NCI-H146 (cell line): ENCODE measurements at places on chromosomes 16 and 17.
A peak's percentile ranks its signal among the peaks of the same experiment; 100 is the strongest.

DNA sequence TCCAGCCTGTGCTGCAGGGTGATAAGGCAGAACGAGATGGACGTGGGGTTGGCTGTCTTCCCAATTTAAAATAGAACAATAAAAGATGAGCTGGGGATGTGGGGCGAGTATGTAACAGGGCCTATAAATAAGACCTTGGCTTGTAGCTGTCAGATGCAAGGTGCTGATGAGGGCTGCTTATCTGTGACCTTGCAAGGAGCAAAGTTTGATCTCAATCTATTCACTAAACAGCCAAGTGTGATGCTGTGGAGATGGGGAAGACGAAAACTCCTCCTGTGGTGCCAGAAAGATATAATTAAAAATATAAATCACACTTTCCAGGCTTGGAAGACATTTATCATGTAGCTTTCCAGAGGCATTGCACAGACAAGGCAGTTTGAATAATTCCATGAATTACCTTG is 26.7 kb upstream of the TEX2 start:
- DNase-seq = no peak

DNA sequence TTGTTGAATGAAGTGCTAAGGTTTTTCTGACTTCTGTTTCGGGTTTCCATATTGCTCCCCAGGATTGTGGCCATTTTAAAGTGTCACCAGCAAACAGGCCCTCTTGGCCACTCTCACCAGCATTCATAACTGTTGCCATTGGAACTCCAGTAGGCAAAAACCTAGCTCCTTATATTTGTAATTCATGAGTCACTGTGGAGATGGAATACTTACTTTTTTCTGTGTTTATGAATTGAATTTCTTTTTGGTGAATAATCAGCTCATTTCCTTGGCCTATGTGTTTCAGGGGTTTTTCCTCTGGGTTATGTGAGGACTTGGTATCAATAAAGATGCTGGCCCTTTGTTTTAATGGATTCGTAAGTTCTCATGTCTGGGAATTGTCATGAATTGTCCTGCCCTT is 255.1 kb downstream of the SNX29 start:
- no peak for DNase-seq

DNA sequence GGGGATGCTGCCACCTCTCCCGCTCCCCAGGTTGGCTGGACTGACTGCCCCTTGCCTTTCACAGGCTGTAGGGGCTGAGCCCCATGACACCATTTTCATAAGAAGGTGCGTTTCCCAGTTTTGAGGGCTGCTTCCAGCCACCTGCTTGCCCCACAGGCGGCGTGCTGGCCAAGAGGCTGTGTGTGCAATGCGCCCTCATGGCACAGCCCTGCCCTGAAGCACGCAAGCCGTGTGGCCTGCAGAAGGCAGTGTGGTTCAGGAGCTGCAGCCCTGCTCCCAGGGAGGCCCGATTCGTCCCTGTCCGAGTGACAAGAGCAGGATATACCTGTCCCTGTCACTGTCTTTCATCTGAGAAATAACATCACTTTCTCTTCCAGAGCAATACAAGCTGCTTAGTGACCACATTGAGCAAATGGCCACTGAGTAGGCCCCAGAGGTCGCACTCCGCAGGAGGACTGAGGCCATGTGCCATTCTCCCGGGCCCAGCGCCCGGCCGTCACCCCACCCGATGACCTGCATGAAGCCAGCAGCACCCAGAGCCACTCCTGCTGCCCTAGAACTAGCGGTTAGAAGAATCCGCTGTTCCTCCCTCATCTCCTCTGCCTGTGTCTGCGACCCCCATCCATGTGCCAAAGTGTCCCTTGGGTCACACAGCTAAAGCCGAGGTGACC is 24.2 kb downstream of the CIBAR2 start:
- DNase-seq = no peak

GRCh38 chr17:27408891-27409290 is 47.4 kb upstream of the KSR1 start:
- DNase-seq = no peak

- no peak for DNase-seq
Measured at GRCh38 chr16:80171199-80171598, 369.6 kb upstream of the DYNLRB2 start.

- peak; percentile 82 for DNase-seq
Measured at GRCh38 chr17:81328978-81329926, 34.1 kb upstream of the SLC38A10 start.

GRCh38 chr17:68302666-68303065 is 11.4 kb downstream of the ARSG start:
- DNase-seq = peak; percentile 40

DNA sequence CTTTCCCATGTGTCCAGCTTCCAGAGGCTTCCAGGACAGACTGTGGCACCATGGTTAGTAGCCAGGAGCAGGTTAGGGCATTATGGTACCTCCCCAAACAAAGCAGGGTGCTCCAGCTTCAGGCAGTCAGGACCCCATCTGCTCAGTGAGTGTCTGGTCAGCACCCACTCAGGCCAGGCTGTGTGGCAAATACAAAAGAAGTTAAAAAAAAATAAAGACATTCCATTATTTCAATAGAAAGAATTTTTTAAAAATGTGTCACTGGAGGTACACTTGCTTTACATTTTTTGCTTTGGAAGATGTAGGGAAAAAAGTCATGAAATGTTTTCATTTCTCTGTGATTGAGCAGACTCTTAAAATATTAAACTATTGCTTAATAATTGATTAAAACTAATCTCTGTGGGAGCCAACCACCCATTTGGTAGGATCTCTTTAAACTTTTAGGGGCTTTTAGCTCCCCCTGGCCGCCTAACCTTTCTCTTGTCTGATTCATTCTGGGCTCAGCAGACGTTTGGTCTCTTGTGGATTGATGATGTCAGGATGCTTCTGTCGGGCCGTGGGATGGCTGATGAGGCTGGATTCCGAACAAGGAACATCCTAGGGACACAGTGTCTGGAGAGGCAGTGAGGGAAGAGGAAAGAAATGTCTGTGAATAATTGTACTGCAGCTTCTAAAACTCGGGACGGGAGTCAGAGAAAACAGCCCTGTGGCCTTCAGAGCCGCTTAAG is 28.4 kb upstream of the NPTX1 start:
- no peak for DNase-seq

GRCh38 chr17:1997927-1998742 is 27.0 kb downstream of the RTN4RL1 start:
- peak; percentile 82 for DNase-seq

- no peak for DNase-seq
Measured at GRCh38 chr17:50102164-50102991, 7.2 kb downstream of the PDK2 start.

DNA sequence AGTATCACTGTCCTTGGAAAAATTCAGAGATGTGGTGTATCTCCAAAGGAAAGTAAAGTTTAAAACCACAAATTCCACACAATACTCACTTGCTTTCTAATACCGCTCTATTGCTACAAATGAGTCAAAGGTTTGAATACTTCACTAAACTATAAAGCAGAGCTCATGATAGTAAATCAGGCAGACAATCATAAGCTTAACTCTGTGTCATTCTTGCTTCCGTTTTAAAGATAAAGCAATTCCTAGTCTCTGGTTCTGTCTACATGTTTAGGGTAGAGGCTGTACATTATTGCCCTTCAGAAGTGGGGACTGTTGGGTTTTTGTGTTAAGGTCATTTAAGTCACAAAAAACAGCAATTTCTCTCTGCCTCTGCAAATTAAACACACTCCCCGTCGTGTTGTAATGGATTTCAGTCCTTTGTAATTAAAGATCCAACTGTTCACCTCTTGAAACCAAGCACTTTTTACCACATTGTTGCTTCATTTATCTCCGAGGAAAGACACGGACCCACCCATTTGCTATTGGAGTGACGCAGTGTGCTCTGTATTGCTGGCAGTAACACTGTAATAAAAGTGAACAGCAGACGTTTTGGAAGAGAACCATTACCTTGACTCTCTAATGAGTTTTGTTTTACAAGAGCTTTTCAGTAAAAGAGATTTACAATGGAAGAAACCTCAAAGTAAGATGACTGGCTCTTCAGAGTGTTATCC is 83.1 kb upstream of the CNTNAP4 start:
- DNase-seq = peak; percentile 78

GRCh38 chr17:60165223-60165622 is 15.4 kb downstream of the CA4 start:
- no peak for DNase-seq

- DNase-seq = no peak
Measured at GRCh38 chr16:89966756-89967155, 18.2 kb downstream of the DEF8 start.

DNA sequence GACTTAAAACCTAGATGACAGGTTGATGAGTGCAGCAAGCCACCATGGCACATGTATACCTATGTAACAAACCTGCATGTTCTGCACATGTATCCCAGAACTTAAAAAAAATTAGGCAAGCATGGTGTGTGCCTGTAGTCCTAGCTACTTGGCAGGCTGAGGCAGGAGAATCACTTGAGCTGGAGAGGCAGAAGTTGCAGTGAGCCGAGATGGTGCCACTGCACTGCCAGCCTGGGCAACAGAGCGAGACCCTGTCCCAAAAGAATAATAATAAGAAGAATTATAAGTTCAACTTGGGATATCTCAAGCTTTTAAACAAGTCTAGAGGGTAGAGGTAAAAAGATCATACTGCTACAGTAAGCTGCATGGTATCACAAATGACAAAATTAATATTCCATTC is 9.8 kb downstream of the CDC6 start:
- DNase-seq = no peak

- DNase-seq = no peak
Measured at GRCh38 chr17:79984877-79985276, 50.8 kb downstream of the TBC1D16 start.

GRCh38 chr16:10126686-10127085 is 55.5 kb downstream of the GRIN2A start:
- DNase-seq = no peak

DNA sequence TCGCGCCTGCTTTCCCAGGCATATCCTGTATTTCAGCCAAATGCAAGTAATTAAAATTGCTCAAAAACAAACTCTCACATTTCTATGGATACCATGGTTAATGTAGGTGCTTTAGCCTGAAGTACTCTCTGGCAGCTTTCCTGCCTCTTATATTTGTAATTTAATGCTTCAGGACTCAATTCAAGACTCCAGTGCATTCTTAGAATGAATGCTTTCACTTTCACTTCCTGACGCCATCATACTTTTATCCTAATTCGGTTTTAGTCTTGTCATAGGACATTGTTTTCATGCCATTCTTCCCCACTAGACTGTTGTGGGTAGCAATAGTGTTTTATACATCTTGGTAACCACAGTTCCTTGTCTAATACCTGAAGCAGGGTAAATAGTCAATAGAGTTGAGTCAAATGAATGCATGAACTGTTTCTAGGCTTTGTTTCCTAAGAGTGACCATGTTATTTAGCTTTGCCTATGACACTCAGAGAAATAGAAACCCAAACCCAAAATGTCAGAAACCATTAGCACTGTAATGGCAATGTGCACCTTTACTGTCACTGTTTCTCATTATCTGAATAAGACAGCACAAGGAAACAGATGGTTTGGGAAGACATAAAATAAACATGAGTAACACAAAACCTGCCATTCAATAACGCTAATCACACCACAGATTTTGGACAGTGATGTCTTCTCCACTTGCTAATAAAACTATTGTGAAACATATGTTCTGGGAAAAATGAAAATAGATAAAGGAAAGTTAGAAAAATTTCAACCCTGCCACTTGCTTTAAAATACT is 705.5 kb downstream of the CDH11 start:
- DNase-seq = no peak
